ENCODE measurements at places on chromosomes 4 and X.
A peak's percentile ranks its signal among the peaks of the same experiment; 100 is the strongest.

DNA sequence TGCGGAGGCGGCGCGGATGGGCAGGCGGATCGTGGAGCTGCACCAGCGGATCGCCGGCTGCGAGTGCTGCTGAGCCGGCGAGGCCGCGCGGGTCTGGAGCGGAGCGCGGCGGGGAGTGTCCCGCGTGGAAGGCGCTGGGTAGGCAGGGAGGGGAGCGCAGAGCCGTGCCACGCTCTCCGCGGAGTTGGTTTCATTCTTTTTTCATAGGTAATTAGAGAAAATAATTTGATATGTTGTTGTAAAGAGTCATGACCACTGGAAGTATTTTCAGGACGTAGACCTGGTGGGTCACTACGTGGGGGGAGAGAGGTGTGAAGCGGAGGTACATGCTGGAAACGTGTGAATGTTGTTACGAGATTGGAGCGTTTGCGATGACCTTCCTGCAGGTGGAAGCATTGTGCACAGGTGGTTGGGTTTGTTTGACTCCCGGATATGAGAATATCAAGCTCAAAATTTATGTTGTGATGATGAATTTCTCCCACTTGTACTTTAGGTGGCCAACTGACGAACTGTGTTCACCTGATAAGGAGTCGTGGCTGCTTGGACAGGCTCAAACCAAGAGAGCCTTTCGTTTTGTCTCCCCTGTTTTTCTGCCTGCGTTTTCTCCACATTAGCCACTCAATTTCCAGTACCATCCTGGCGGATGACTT is 19.1 kb upstream of the S100P start:
- DNase-seq, result no peak

- DNase-seq, result peak; percentile 42
Measured at GRCh38 chrX:15973299-15973698, 118.7 kb upstream of the AP1S2 start.

- no peak for DNase-seq
Measured at GRCh38 chr4:112517067-112517634, 1.2 kb upstream of the NEUROG2 start.

- DNase-seq, result no peak
Measured at GRCh38 chrX:70043685-70044084, 6.1 kb downstream of the AWAT2 start.

DNA sequence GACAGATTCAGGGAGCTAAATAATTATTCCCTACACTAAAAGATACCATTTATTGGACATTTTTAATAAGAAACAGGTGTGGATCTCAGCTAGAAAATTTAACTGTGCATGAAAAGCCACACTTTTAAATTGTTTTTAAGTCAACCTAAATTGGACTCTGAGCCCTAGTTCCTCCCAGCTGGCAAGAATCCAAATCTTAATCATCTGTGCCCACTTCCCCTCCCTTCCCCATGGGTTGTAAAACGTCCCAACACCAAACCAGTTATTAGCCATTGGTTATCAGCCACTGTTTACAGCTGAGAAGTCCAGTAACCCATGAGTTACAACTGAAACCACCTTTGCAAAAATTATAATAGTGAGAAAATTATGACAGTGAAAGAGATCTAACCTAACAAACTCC is 125.6 kb upstream of the S100G start:
- no peak for DNase-seq

DNA sequence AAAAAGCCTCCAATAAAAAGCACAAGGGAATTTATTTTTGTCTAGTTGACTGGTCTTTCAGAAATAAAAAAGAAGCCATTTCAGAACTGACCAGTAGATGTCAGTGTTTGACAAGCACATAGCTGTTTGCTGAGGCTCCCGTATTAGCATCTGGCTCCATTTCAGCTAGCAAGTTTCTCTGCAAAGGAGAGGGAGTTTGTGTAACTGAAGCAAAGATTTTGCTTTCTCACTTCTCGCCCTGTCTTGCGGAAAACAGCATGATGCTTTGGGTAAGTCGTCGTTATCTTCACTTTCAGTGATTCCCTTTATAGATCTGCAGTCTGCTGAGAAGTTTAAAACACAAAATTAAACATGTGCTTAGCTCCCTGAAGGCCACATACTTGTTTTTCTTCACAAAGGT is 85.5 kb downstream of the CT47B1 start:
- peak; percentile 73 for DNase-seq

GRCh38 chr4:152074573-152074972 is 313.8 kb upstream of the GATB start:
- no peak for DNase-seq

DNA sequence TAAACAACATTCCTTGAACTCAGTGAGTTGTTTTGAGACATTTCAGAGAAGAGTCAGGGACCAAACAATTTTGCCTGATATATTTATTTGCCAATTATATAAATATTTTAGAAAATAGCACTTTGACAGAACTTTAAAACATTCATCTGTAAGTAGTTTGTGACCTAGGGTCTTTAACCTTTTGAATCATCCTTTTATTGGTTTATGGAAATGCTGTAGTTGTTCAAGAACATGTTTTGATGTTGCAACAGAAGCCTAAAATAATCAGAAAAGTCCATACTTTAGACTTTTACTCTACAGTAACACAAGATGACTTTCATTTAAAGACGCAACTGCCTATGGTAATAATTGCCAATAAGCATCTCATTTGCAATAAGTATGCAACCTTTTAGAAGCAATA is 43.0 kb downstream of the CXCL1 start:
- DNase-seq, result no peak

DNA sequence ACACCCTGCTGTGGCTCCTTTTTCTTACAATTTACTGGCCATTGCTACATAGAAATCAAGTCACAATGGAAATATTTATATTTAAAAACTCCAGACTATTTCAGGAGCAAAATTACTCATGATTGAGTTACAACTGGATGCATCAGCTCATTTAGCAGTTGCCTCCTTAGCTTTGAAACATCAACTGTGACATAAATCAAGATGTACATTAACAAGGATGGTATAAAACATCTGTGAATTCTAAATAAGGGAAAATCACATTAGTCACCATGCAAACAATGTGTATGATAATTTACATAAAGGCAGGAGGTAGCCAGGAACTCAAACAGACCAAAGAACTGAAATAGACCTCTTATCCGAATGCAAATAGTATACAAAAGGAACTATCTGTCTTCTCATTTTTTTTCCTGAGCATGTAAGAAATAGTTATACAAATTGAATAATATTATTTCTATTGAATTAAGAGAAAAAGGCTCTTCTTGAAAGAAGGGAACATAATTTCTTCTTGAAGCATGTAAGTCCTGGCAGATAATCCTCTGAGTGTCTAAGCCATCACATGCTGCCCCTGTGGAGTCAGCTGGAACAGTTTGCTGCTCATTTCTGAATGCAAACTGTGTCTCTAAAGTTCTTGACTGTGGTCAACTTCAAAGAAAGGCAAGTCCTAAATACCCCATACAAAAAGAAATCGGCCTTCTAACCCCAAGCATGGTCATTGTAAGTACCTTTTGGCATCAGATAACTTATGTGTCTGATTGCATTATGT is 151.2 kb downstream of the NAA11 start:
- no peak for DNase-seq

GRCh38 chr4:93403571-93403970 is 425.0 kb upstream of the ATOH1 start:
- DNase-seq, result no peak

DNA sequence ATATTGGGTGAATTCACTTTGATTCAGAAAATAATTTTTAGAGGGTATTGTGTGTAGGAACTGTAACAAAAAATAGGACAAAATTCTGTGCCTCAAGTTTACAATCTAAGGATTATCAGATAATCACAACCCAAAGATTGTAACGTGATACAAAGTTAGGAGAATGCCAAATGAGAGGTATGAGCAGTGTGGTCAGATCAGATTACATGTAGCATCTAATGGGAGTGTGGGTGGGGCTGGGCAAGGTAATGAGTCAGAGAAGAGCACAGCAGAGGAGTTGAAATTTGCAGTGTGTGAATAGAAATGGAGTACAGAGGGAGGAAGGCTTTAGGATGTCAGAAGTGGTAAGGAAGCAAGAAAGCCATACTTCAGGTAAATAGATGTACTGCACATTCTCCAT is 103.4 kb upstream of the TEX13A start:
- no peak for DNase-seq

DNA sequence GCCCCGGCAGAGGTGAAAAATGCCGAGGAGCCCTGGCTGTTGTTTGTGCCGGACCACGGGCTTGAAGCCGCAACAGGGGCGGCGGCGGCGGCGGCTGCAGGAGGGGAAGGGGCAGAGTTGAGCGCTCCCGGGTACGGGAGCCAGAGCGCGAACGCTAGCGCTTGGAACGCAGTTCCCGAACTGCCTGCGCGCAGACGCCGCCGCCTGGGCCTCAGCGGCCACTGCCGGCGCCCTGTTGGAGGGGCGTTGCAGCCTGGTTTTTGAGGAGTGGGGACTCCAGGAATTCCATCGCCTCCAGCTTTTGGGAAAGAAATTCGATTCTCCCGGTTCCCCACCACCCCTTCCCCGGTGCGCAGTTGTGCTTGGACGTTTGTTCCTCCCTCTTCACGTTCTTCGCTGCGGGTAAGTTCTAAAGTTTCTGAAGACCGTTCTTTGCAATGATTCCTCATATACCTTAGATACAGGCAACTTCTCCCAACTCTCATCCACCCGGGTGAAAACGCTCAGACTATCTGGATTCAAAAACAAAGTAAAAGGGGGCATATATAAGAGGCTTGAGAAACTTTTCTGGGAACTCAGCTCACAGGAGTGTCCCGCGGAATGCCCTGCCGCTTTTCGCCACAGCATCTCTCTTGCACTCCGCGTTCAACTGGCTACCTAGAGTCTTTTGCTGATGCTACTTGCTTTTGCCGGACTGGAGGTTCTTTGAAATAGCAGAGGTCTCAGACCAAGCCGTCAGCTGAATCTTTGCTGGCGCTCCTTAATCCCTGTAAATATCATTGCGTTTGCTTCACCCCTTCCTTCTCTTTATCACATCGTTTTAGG is 1.0 kb downstream of the FAT4 start:
- peak; percentile 12 for DNase-seq

- no peak for DNase-seq
Measured at GRCh38 chrX:134525086-134525792, 65.3 kb downstream of the HPRT1 start.

DNA sequence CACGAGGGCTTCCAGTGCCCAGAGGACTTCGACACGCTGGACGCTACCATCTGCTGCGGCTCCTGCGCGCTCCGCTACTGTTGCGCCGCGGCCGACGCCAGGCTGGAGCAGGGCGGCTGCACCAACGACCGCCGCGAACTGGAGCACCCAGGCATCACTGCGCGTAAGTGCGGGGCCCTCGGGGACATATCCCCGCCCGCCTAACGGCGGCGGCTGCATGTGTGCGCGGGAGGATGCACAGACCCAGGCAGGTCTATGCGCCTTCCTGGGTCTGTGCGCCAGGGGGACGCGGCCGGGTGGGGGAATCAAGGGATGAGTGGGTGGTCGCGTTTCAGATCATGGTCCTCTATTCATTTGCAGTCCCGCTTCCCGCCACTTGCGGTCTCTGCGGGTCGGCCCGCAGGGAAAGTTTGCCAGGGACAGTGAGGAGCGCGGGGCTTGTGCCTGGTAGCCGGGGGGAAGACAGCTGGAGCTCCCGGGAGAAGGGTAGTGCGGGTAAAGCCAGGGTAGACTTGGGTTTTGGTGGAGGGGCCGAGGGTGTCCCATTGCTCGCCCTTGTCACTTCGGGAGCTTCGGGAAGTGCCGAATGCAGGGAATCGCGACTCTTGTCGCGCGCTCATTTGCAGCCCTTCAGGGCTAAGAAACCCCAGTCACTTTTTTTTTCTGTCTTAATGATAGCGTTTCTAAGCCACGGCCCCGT is 1.0 kb downstream of the SHISA3 start:
- DNase-seq, result no peak

DNA sequence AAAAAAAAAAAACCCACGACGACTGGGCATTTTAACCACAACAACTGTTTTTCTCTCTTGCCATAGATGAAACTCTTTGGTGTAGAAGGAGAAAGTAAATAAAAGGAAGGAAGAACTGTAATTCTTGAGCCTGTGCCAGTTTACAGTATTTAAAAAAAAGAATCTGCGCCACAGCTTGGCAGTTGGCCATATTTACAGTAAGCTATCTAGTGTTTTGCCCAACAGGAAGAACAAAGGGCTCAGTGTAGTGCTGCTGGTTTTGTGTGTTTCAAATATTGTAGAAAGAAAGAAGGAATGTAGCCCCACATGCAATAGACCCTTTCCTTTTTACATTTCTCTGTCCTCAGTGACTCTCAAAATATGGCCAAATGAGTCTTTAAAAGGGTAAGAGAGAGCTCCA is 66.1 kb downstream of the NR3C2 start:
- peak; percentile 11 for DNase-seq

DNA sequence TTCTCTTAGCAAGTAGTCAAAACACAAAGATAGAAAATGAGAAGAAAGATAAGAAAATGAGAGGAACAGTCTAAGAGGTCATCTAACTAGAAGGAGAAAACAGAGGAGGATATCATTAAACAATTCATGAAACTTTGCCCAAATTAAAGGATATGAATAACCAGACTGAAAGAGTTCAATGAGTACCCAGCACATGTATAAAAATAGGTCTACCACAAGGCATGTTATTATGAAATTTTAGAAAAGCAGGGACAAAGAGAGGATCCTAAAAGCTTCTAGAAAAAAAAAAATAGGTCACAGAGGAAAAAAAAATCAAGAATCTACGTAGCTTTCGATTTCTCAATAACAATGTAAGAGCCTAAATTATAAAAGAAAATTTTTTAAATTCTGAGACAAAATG is 118.5 kb downstream of the WDFY3 start:
- no peak for DNase-seq

DNA sequence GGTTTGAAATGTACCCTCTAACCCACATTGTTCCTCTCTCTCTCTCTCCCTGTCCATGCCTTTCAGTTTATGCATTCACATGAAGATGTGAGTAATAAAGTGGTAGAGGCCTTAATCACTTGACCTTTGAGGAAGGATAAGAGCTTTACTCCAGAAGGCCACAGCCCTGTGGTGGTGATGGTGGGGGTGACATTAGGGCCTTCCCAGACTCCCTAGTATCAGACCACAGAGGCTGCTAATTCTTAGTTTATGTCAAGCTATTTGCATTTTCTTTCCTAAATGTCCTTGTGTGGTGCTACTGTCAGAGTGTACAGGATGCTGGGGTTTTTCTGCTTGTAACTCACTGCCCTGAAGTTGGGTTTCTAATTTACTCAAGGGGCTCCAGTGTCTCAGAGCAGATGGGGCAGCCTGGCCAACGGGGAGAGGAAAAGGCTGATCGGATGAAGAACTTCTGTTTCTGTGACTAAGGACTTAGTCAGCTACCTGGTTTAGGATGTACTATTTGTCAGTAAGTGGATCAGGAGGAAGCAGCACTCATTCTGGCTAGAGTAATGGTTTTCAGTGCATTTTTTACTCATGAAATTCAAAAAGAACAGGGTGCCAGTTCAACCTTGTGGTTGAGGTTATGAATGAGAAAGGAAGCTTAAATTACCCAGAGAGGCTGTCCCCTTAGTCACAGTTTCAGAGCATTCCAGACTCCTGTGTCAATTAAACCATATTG is 509.6 kb upstream of the DIPK2B start:
- DNase-seq, result no peak

DNA sequence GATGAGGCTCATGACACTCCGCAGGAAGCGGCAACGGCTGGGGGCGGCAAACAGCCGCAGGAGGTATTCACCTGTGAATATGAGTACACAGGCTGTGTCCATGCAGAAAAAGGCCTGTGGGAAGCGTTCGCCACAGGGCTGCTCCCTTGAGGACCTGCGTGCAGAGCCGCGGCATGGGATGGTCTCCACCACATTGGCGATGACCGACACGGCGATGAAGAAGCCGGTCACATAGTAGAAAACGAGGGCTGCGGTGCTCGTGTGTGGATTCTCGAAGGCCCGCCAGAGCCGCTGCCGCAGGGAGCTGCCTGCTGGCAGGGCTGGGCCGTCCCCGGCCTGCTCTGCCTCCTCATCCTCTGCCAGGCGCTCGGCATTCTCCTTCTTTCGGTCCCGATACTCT is 2.2 kb downstream of the KCND1 start:
- DNase-seq, result no peak
